ENCODE measurements at places on chromosomes 3 and 15.
A peak's percentile ranks its signal among the peaks of the same experiment; 100 is the strongest.

DNA sequence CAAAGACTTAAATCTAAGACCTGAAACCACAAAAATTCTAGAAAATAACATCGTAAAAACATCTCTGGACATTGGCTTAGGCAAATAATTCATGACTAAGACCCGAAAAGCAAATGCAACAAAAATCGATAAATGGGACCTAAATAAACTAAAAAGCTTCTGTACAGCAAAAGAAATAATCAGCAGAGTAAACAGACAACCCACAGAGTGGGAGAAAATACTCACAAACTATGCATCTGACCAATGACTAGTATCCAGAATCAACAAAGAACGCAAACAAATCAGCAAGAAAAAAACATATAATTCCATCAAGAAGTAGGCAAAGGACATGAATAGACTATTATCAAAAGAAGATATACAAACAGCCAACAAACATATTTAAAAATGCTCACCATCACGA is 749.4 kb downstream of the PLOD2 start:
- no peak for DNase-seq

DNA sequence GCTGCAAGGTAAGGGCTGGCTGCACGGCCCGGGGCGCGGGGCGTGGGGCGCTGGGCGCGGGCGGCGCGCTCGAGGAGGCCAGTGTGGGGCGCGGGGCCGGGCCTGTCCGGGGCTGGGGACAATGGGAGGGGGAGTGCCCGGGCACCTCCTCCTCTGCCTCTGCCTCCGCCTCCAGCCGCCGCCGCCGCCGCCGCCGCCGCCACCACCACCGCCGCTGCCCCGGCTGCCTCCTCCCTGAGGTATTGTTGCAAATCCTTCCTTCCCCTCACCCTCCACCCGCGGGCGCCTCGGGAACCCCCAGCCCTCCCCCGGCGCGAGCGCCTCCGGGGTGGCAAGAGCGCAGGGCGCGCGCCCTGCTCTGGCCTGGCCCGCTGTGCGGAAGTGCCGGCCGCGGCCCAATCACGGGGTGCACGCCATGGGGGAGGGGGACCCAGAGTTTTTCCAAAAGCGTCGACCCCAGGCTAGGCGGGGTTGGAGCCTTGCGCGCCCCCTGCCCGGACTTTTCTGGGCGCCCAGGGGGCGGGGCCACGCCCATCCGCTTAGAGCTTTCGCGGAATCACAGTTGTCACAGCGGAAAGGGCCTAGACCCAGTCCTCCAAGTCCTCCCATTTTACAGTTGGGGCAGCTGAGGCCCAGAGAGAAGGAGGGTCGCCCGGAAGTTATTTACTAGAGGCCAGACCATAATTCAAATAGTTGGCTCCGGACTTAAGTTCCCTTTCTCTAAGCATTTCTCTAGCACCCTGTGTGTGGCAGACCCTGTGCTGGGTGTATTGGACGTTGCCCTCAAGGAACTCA is at the start of gene LPP:
TSS of gene LPP (plus strand) at position 144 of the 795 bp plus-strand sequence. CDS start 251,964 bp downstream, outside the sequence.
- peak; percentile 71 for DNase-seq

- DNase-seq: no peak
Observed at GRCh38 chr3:43097400-43098080, 8.3 kb downstream of the POMGNT2 start.

- no peak for DNase-seq
Observed at GRCh38 chr3:62574266-62574898, 201.0 kb upstream of the FEZF2 start.

DNA sequence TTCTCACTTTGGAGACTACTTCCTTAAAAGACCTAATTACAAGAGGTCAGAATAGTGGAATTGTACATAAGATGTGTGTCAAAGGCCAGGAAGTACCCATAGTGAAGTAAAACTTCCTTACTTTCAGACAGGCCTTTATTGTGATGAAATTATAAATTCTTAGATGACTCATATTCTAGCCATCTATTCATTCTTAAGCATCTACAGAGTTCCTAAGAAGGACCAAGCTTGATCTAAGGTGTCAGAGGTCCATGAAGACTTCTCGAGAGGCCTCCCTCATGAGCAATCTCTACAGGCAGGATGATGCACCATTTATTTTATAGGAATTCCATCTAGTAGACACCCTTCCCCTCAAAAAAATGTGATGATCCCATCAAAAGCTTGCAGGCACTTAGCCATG is 493.3 kb downstream of the MAGI1 start:
- no peak for DNase-seq

GRCh38 chr3:27317096-27317495 is 52.1 kb downstream of the NEK10 start:
- DNase-seq: no peak

- DNase-seq: no peak
Observed at GRCh38 chr3:62332017-62332416, 41.3 kb downstream of the FEZF2 start.

GRCh38 chr15:74038707-74039655 is 43.4 kb downstream of the GOLGA6A start:
- DNase-seq: no peak

DNA sequence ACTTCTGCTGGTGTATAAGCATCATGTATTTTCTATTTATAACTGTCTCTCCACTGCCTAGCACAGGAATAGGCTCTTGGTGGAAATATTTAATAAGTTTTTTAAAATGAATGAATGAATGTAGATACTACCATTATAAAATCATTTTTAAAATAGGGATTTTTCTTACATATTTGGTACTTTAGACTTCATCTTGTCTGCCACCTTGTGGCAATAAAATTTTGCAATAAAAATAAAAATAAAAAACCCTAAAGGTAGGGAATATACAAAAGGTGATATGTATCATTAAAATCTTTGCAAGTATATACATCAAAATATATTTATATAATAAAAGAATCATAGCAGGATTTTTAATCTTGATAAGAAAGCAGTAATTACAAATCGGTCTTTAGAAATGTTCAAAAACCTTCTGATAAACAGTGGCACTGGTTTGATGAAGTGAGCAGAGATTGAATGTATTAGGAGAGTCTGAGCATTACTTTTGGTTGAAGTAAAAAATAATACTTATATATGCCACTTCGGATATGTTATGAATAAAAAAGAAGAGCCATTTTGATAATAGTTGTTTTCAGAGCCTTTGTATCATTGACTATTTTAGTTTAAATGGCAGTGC is 95.2 kb downstream of the SPATA16 start:
- DNase-seq: no peak

GRCh38 chr3:188559072-188559429 is 405.1 kb downstream of the LPP start:
- DNase-seq: no peak

- DNase-seq: no peak
Observed at GRCh38 chr3:181464033-181464694, 247.6 kb upstream of the SOX2 start.

GRCh38 chr3:138449490-138449889 is 15.1 kb downstream of the ESYT3 start:
- DNase-seq: no peak

GRCh38 chr3:7207928-7208327 is 347.0 kb downstream of the GRM7 start:
- no peak for DNase-seq

GRCh38 chr15:82882273-82882928 is 70.1 kb downstream of the HOMER2 start:
- no peak for DNase-seq

- DNase-seq: no peak
Observed at GRCh38 chr3:188239035-188239434, 85.1 kb downstream of the LPP start.

GRCh38 chr15:85009435-85009834 is 27.8 kb downstream of the PDE8A start:
- DNase-seq: no peak

DNA sequence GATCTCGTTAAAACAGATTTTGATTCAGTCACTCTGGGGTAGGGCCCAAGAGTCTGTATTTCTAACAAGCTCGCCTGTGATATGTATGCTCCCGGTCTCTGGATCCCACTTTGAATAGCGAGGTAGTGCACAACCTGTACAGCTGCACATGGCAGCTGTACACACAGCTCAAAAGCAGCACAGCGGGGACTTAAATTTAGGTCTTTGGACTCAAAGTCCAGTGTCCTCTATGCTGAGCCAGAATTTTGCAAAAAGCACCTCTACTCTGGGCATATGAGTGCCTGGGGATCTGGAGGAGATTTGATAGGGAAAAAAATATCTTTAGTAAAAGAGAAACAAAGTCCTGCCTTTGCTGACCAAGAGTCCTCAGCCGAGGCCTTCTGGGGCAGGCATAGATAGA is 83.1 kb downstream of the HMG20A start:
- DNase-seq: no peak

GRCh38 chr15:49507261-49507660 is 84.2 kb downstream of the FGF7 start:
- no peak for DNase-seq

DNA sequence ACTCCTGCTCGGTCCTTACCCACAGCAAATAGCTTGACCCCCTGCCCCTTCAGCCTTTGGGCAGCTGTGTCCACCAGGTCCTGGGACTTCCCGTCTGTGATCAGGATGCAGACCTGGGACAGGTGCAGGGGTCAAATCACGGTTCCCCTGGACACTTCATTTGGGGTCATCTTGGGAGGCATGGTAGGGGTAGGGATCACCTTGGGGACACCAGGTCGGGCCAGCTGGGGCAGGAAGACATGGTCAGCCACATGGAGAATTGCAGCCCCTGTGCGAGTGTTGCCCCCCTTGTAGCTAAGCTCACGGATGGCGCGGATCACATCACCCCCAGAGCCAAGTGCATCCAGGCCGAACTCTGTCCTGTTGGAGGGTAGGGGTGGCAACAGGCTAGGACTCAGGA is 1.8 kb downstream of the COL7A1 start:
- no peak for DNase-seq

GRCh38 chr3:177357352-177358090 is 160.2 kb upstream of the TBL1XR1 start:
- peak; percentile 15 for DNase-seq

DNA sequence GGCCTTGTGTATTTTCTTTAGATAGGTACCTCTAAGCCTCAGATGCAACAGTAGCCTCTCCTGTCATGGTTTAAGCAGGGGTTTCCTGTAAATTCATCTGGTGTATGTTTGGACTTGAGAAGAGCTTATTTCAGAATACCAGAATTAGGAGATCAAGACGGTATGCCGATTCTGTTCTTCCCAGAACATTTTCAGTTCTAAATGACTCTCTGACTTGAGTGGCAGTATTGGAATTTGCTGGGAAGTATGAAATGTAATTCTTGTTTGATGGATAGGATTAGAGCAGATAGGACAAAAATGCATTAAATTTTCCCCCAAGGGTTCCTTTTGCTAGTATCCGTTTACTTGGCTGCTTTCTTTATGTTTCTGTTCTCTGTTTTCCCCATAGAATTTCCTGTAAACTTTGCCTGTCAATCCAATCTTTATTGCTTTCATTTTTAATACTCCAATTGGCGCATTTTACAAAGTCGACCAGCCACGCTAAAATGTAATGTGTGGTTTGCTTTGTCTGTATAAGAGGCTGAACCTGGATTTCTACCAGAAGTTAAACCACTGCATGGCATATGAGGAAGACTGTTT is 612.2 kb downstream of the RBMS3 start:
- DNase-seq: no peak

- DNase-seq: no peak
Observed at GRCh38 chr3:109952924-109953323, 615.6 kb upstream of the DPPA4 start.

GRCh38 chr15:82647045-82647834 is at the start of gene CPEB1:
Gene CPEB1, minus strand, starts transcription at chr15:82647363. Its CDS starts 18,904 bp downstream, at chr15:82628459.
- peak; percentile 81 for DNase-seq

- no peak for DNase-seq
Observed at GRCh38 chr15:97604677-97605076, 355.8 kb upstream of the ARRDC4 start.

DNA sequence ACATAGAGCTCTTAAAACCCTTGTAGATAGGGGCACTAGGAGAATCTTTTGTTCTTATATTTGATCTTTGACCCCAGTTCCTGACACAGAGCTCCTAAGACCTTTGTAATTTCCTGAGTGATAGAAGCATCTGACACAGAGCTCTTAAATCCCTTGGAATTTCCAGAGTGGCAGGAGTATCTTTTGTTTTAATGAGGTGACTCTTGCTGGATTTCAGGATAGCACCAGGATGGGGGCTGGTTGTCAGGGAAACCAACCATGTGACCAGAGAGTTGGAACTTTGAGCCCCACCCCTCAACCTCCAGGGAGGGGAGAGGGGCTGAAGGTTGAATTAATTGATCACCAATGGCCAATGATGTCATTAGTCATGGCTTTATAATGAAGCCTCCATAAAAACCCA is 47.6 kb upstream of the ST8SIA2 start:
- no peak for DNase-seq

- no peak for DNase-seq
Observed at GRCh38 chr3:50319894-50320625, 2.5 kb downstream of the HYAL2 start.

- no peak for DNase-seq
Observed at GRCh38 chr3:172938788-172939187, 188.3 kb downstream of the ECT2 start.

- no peak for DNase-seq
Observed at GRCh38 chr15:80495401-80495942, 91.3 kb downstream of the ARNT2 start.

- no peak for DNase-seq
Observed at GRCh38 chr15:60795889-60796288, 316.9 kb upstream of the ICE2 start.

- no peak for DNase-seq
Observed at GRCh38 chr3:150870406-150870805, 34.8 kb downstream of the MINDY4B start.

- no peak for DNase-seq
Observed at GRCh38 chr3:55017876-55018275, 90.0 kb upstream of the LRTM1 start.

DNA sequence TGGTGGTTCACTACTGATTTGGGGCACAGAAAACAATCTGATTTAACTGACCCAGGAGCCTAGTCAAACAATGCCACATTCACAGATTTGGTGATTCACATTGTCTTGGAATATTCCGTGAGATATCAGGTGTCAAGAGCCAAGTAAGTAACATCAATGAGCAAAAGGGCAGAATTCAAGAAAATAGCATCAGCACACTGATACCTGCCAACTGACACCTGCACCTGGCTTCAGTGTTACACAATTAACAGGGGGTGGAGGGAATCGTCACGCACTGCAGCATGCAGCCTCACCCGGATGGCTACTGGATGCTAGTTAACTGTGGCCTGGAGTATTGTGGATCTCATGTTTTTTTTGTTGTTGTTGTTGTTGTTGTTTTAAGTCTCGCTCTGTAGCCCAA is 17.6 kb downstream of the CCNL1 start:
- DNase-seq: no peak

- DNase-seq: no peak
Observed at GRCh38 chr15:98568382-98569017, 79.8 kb upstream of the IGF1R start.

- no peak for DNase-seq
Observed at GRCh38 chr3:128091586-128091985, 32.0 kb downstream of the RUVBL1 start.

- DNase-seq: peak; percentile 9
Observed at GRCh38 chr3:149771652-149772271, 19.5 kb upstream of the COMMD2 start.
